ENCODE measurements at places on chromosomes 6 and 20.

- DNase-seq: no peak
These were observed 46.8 kb upstream of the STX16 start for GRCh38 chr20:58604128-58604881.

DNA sequence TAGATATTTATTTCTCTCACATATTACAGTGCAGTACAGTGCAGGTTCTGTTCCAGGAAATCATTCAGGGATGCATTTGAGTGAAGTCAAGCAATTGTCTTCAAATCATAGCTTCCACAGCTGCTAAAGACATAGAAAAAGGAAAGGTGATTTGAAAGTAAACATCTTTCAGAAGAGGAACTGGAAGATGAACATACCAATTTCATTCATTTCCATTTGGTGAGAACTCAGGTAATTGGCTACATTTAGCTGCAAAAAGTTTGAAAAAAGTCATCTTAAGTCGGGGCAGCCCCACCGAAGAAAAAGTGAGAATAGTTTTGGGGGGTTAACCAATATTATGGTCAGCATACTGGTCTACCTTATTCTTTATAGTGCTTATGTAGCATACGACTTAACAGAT, 61.4 kb upstream of the IL20RA start:
- DNase-seq: no peak

GRCh38 chr6:13400772-13401171, 72.4 kb upstream of the TBC1D7 start:
- DNase-seq: no peak

DNA sequence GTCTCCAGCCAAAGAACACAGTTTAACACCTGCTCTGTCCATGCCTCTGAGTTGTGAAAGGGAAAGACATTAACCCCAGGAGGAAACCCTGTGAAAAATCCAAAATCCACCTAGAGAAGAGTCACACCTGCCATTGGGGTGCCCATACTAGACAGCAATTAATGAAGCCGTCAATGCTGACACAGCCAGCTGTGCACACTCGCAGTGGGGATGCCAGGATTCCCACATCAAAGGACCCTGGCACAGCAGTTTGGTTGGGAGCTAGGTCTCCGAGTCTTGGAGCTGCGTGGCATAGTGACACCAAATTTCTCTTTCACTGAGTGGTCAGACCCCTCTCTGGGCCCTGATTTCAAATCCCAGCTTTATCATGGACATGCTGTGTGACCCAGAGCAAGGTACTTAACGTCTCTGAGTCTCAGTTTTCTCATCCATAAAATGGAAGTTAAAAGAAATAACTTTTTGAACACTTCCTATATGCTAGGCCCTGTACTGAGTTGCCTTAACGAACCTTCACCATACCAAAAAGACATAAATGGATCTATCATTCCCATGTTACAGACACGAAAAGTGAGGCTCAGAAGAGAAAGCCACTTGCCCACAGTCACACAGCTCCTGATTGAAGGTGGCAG, 30.8 kb downstream of the BPIFB1 start:
- DNase-seq: no peak

All from activated naive CD8-positive, alpha-beta T cell treated with anti-CD3 and anti-CD28 coated beads, Interleukin-2, amount 50 U/mL, for 24 hours (primary cell).